ENCODE measurements at places on chromosomes 7 and 10. TPM values are rescaled to one million over a fixed set of nuclear protein-coding genes. Genes with fewer than 3 reads are reported as not detected.

The OR2A1 gene
- 0.20 TPM for total RNA-seq

The CALHM1 gene
- total RNA-seq, result not detected

The GPR15LG gene
- total RNA-seq, result not detected

The NAT16 gene
- not detected for total RNA-seq

Measured in RPMI7951 (cell line).